ENCODE measurements at places on chromosomes 5 and 9. TPM values are rescaled to one million over a fixed set of nuclear protein-coding genes. Genes with fewer than 3 reads are reported as not detected.

The CATSPER3 gene
- 0.43 TPM for polyA plus RNA-seq

DNA sequence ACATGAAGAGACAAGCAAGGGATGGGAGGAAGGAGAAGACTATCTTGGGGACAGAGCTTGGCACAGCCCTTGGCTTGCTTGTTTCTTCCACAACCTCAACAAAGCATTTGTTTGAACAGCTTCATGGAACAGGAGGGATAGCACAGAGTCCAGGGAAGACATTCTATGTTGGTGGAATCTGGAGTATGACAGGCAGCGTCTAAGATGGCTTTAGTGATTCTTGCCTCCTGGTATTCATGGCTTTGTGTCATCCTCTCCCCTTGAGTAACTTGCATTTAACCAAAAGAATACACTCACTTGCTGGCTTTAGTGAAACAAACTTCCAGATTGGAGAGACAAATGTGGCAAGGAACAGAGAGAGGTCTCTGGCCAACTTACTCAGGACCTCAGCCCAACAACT lies 30.8 kb upstream of the RECK start:
- no peaks in the 10 kb centered on the region for H3K4me1 ChIP-seq
- DNase-seq = no peak
- no peaks in the 10 kb centered on the region for H3K36me3 ChIP-seq
- H3K4me3 ChIP-seq = no peak overlapping the region
- H3K27ac ChIP-seq = no peak overlapping the region

- H3K27ac ChIP-seq = no peak overlapping the region
- no peaks in the 10 kb centered on the region for H3K27me3 ChIP-seq
- no peaks in the 10 kb centered on the region for H3K36me3 ChIP-seq
- no peak for DNase-seq
Measured at GRCh38 chr5:143055596-143056338, 285.6 kb downstream of the ARHGAP26 start.

DNA sequence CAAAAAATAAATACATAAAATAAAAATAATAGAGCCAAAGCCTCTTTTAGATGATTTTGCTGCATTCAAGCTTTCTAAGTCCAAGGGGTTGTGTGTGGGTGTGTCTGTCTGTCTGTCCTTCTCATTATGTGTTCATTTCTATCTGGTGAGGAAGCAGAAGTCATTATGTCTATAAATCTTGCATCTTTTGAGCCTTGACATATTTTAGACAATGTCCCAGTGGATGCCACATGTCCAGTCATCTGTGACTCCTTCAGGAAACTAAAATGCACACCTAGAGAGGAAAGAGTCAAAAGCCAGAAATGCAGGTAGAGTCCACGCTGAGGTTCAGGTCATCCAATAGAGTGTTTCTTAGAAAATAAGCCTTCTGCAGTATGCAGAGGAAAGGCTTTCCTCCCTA lies 80.9 kb downstream of the GALNT10 start:
- peaks cover 5% of the 10 kb centered on the region for H3K4me1 ChIP-seq
- DNase-seq = no peak
- H3K4me3 ChIP-seq = no peak overlapping the region
- no peak overlapping the region for H3K27ac ChIP-seq
- no peaks in the 10 kb centered on the region for H3K36me3 ChIP-seq
- no peaks in the 10 kb centered on the region for H3K27me3 ChIP-seq

GRCh38 chr9:129542741-129543140 lies 78.2 kb downstream of the C9orf50 start:
- no peaks in the 10 kb centered on the region for H3K36me3 ChIP-seq
- no peaks in the 10 kb centered on the region for H3K4me1 ChIP-seq
- no peak overlapping the region for H3K4me3 ChIP-seq
- DNase-seq = no peak
- H3K27me3 ChIP-seq = no peaks in the 10 kb centered on the region

The CD274 gene
- 4.1 TPM for polyA plus RNA-seq

The FBLL1 gene
- 0.18 TPM for polyA plus RNA-seq

The UAP1L1 gene
- polyA plus RNA-seq = 19.7 TPM

The ARAP3 gene
- polyA plus RNA-seq = 19.0 TPM

DNA sequence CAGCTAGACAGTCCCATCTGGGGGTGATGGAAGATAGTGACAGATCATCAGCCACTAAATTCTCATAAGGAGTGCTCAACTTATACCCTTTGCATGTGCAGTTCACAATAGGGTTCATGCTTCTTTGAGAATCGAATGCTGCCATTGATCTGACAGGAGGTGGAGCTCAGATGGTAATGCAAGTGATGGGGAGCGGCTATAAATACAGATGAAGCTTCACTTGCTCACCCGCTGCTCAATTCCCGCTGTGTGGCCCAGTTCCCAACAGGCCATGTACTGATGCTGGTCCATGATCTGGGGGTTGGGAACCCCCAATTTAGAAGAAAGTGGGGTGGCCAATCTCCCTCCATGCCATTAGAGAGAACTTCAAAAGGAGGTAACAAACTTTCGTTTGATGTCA lies 44.9 kb upstream of the ZNF462 start:
- H3K27me3 ChIP-seq = no peaks in the 10 kb centered on the region
- no peak overlapping the region for H3K27ac ChIP-seq
- no peaks in the 10 kb centered on the region for H3K36me3 ChIP-seq
- no peaks in the 10 kb centered on the region for H3K4me1 ChIP-seq

The GRM6 gene
- not detected for polyA plus RNA-seq

The SV2C gene
- 0.01 TPM for polyA plus RNA-seq

DNA sequence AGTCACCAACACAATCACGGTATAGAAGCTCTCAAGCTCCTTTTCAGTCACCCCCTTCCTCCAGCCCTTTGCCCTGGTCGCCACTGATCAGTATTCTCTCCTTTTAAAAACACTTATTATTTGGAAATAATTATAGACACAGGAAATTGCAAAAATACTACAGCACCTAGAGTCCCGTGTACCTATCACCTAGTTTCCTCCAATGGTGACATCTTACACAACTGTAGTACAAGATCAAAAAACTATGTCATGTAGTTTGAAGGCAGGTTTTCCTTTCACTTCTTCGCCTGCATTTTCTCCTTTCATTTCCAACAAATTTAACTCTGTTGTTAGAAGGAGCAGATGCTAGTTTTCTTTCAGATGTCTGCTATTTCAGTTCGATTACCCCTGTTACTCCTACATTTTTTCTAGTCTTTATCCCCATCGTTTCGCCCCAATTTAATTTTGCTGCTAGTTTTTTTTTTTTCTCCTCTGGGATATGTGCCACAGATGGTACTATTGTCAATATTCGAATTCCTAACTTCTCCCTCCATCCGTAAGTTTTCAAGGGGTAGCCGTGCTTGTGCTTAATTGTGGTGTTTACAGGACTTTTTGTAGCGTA lies 612 bp upstream of the ATG10 start:
- peak overlapping the region; percentile 96 for H3K27ac ChIP-seq
- peak; percentile 17 for DNase-seq
- no peaks in the 10 kb centered on the region for H3K4me1 ChIP-seq
- H3K4me3 ChIP-seq = peak overlapping the region; percentile 74
- H3K36me3 ChIP-seq = no peaks in the 10 kb centered on the region

- peak; percentile 21 for DNase-seq
- peak within 1 kb of the TSS; percentile 83 for H3K27ac ChIP-seq
- H3K4me3 ChIP-seq = peak within 1 kb of the TSS; percentile 44
- H3K27me3 ChIP-seq = no peaks in the 10 kb centered on the region
- H3K4me1 ChIP-seq = peaks cover 4% of the 10 kb centered on the region
- H3K36me3 ChIP-seq = no peaks in the 10 kb centered on the region
Measured at GRCh38 chr9:117704024-117704575, at the start of gene TLR4. Gene TLR4, plus strand, starts transcription at chr9:117704403. Its CDS starts 70 bp downstream, at chr9:117704473.

The NDST1 gene
- polyA plus RNA-seq = 45.6 TPM

DNA sequence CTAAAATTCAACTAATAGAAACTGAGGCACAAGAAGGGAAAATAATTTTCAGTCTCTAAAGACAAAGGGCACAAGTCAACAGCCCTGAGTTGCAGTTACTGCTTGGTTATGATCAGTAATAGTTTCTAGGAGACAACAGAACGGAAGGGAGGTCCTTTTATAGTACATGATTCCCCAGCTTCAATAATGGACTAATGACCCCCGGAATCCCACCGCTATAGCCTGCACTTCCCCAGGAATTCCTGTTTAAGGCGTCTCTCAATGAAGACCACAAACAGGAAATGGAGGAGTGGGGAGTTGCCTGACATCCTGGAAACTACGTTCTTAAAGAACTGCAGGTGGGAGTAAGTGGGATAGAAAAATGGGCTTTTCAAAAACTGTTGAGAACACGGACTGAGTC lies 60.6 kb downstream of the DIAPH1 start:
- peaks cover 17% of the 10 kb centered on the region for H3K4me1 ChIP-seq
- H3K27ac ChIP-seq = peak overlapping the region; percentile 76

The PCDHGA9 gene
- polyA plus RNA-seq = 0.59 TPM

The CARD9 gene
- polyA plus RNA-seq = 7.9 TPM

DNA sequence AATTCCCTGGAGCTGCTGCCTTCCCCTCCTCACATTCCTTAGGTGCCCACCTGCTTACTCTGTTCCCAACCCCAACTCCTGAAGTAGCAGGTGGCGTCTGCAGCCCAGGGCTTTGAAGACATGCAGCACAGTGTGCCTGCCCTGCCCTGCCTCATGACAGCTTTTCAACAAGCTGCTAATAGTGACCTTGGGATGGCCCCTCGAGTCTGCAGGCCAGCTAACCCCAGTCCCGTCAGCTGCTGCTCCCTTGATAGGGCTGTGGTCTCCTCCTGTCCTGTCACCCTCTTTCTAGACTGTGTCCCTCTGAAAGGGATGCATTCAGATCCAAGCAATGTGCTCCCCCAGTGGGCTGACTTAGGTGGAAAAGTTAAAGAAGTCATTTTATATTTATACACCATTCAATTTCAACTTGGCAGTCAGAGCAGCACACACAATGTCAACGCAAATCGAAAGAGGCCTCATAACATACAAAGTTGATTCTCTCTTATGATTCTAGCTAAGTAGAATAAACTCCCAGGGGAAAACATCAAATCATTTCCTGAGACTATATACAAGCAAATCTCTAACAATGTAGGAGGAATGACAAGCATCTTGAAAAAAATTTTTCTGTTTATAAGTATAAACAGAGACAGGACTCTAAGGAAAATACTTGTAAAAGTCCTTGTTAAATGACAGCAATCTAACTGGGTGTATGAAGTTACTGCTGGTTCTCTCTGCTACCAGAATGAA lies 37.9 kb downstream of the ADRB2 start:
- DNase-seq = no peak
- H3K36me3 ChIP-seq = no peaks in the 10 kb centered on the region
- H3K27me3 ChIP-seq = no peaks in the 10 kb centered on the region
- H3K27ac ChIP-seq = peak overlapping the region; percentile 84
- H3K4me3 ChIP-seq = no peak overlapping the region

- H3K27ac ChIP-seq = no peak overlapping the region
- H3K27me3 ChIP-seq = no peaks in the 10 kb centered on the region
- no peak for DNase-seq
Measured at GRCh38 chr9:130425741-130426466, 18.9 kb upstream of the ASS1 start.

GRCh38 chr9:114178076-114178475 lies 22.7 kb downstream of the COL27A1 start:
- H3K4me3 ChIP-seq = no peak overlapping the region
- H3K27ac ChIP-seq = no peak overlapping the region
- no peaks in the 10 kb centered on the region for H3K27me3 ChIP-seq

DNA sequence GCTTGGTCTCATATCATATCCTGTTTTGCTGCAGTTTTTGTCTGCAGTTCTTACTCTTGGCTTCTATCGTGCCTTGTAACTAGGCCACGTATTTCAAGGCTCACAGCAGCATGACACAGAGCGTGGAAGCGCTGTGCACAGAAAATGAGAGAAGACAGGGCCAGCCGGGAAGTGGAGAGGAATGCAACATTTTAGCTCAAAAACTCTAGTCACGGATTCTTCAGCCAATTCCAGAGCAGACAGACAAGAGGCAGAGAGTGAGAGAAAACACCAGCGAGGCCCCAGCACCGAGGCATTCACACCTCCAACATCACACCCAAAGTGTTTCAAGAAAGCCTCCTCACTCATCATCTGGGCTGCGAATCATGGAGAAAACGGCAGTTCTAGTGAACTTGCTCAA lies 160.8 kb downstream of the DNAH5 start:
- no peaks in the 10 kb centered on the region for H3K4me1 ChIP-seq
- no peaks in the 10 kb centered on the region for H3K36me3 ChIP-seq
- H3K27ac ChIP-seq = no peak overlapping the region
- no peaks in the 10 kb centered on the region for H3K27me3 ChIP-seq
- no peak overlapping the region for H3K4me3 ChIP-seq

DNA sequence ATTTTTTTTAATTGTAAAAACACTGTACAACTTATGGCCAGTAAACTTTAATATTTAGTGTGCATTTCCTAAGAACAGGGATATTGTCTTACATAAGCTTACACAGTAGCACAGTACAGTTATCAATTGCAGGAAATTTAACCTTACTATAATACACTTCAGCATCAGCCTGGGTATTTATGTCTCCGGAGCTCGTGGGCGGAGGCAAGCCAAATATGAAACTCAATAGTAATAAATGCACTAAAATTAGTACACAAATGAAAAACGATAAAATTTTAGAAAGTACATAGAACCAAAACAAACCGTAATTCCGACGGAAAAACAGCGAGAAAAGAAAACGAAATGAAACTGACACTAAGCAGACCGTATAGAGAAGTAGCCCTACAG lies 91.2 kb downstream of the ANXA2R start:
- peaks cover 81% of the 10 kb centered on the region for H3K27me3 ChIP-seq
- no peak for DNase-seq
- peak overlapping the region; percentile 77 for H3K27ac ChIP-seq
- no peak overlapping the region for H3K4me3 ChIP-seq
- H3K36me3 ChIP-seq = no peaks in the 10 kb centered on the region
- peaks cover 13% of the 10 kb centered on the region for H3K4me1 ChIP-seq

DNA sequence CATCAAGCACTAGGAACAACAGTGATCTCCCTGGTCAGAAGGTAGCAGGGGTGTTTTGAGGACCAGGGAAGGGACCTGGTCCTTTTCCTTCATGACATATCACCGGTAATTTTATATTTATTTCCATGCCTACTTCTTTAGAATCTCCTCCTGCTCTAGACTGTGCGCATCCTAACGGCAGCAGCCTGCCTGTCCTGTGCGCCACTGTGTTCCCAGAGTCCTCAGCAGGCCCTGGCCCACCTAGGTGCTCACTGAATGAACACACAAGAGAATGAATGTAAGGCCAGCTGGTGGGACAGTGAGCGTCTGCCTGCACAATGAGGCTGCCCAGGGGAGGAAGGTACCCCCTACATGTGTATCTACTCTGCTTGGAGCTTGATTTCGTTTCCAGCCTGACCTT lies 51.5 kb downstream of the C5orf15 start:
- H3K4me1 ChIP-seq = no peaks in the 10 kb centered on the region
- no peak overlapping the region for H3K27ac ChIP-seq
- H3K27me3 ChIP-seq = no peaks in the 10 kb centered on the region
- H3K4me3 ChIP-seq = no peak overlapping the region

- H3K4me3 ChIP-seq = no peak overlapping the region
- no peak for DNase-seq
- H3K36me3 ChIP-seq = no peaks in the 10 kb centered on the region
- no peaks in the 10 kb centered on the region for H3K4me1 ChIP-seq
- no peaks in the 10 kb centered on the region for H3K27me3 ChIP-seq
Measured at GRCh38 chr5:151243564-151243963, 9.4 kb upstream of the GM2A start.

GRCh38 chr5:175706499-175706898 lies 48.6 kb downstream of the HRH2 start:
- H3K27ac ChIP-seq = no peak overlapping the region
- H3K36me3 ChIP-seq = peaks cover 3% of the 10 kb centered on the region
- no peaks in the 10 kb centered on the region for H3K4me1 ChIP-seq
- H3K27me3 ChIP-seq = no peaks in the 10 kb centered on the region
- no peak overlapping the region for H3K4me3 ChIP-seq

GRCh38 chr9:96139592-96140295 lies 162.2 kb downstream of the HSD17B3 start:
- H3K27ac ChIP-seq = peak overlapping the region; percentile 67
- no peaks in the 10 kb centered on the region for H3K27me3 ChIP-seq
- no peak overlapping the region for H3K4me3 ChIP-seq
- DNase-seq = peak; percentile 98
- peaks cover 21% of the 10 kb centered on the region for H3K4me1 ChIP-seq
- no peaks in the 10 kb centered on the region for H3K36me3 ChIP-seq

- peak; percentile 75 for DNase-seq
- H3K36me3 ChIP-seq = no peaks in the 10 kb centered on the region
- peaks cover 31% of the 10 kb centered on the region for H3K4me1 ChIP-seq
- H3K4me3 ChIP-seq = peak overlapping the region; percentile 58
Measured at GRCh38 chr5:55993013-55993412, 1.8 kb downstream of the IL6ST start.
